ENCODE measurements at places on chromosomes 11 and 22.
A peak's percentile ranks its signal among the peaks of the same experiment; 100 is the strongest.

- no peak for DNase-seq
Measured at GRCh38 chr22:46511151-46512038, 26.0 kb downstream of the CELSR1 start.

- DNase-seq = no peak
Measured at GRCh38 chr22:41762980-41763779, 37.3 kb upstream of the CCDC134 start.

GRCh38 chr11:6862961-6863360, at the start of gene OR10A2:
Gene OR10A2, plus strand, starts transcription at chr11:6863057. Its CDS starts 6,698 bp downstream, at chr11:6869755.
- no peak for DNase-seq

GRCh38 chr11:86595451-86595850, 77.0 kb downstream of the ME3 start:
- no peak for DNase-seq

DNA sequence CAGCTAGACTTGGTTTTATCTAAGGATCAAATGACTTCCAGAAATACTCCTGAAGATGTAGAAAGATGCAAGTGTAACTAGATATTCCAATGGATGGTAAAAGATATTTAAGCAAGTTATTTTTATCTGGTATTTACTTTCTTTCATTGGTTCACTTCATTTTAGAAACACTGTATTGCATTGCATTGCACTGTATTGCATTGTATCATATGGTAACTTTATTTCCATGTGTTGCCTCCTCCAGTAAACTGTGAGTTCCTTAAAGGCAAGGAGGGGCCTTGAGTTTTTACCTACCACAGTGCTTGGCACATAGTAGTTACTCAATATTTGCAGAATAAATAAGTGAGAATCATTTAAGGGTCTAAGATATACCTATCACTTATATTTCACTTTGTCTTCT, 31.8 kb upstream of the FLI1 start:
- DNase-seq = no peak

DNA sequence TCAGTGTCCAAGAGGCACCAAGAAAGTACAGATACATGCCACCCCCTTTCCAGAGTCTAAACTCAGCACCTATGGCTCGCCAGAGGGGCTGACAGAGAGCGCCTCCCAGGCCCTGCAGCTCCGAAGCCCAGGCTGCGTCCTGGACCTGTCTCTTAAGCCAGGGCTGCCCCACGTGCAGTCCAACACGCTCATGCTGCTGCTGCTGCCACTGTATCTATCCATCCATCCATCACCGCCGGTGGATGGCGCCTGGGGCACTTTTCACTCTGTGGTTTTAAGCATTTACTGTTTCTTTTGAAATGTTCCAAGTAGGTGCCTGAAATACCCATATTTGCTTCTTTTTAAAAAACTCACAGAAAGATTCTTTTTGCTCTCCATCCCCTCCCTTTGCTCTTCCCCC, 41.8 kb downstream of the MACROD1 start:
- DNase-seq = no peak

- no peak for DNase-seq
Measured at GRCh38 chr11:70656252-70656651, 257.9 kb downstream of the CTTN start.

- no peak for DNase-seq
Measured at GRCh38 chr11:43367382-43368178, 8.9 kb downstream of the TTC17 start.

GRCh38 chr11:75969626-75970308, 154.8 kb downstream of the UVRAG start:
- DNase-seq = no peak

DNA sequence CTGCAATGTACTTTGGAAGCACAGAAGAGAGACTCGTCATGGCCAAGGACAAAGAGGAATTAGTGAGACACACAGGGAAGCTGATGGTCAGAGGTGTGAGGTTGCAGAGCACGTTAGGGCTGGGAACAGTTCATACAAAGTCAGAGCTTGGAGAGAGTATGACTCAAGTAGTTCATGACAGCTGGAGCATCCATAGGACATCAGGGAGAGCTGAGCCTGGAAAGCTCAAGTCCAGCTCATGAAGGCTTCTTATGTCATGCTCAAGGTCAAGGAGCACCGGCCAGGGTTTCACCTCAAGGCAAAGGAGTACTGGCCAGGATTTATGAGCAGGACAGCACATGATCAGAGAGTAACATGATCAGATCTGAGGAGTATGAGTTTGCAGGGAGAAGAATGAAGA, 64.6 kb upstream of the CHST1 start:
- DNase-seq = no peak

DNA sequence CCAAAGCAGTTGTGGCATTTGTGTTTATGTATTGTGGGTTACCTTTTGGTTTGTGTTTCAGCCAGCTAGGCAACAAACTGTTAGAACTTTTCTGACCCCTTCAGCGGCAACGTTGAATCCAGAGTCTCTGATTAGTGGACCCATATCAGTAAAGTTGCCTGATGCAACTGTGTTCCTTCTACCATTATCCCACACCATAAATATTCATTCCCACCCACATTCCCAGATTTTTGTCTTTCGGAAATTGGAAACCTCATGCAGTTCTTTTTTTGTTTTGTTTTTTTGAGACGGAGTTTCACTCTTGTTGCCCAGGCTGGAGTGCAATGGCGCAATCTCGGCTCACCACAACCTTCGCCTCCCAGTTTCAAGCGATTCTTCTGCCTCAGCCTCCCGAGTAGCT, 30.7 kb upstream of the RBX1 start:
- DNase-seq = no peak

- no peak for DNase-seq
Measured at GRCh38 chr11:15654451-15654850, 539.7 kb downstream of the INSC start.

- DNase-seq = no peak
Measured at GRCh38 chr11:24755260-24755839, 258.5 kb downstream of the LUZP2 start.

DNA sequence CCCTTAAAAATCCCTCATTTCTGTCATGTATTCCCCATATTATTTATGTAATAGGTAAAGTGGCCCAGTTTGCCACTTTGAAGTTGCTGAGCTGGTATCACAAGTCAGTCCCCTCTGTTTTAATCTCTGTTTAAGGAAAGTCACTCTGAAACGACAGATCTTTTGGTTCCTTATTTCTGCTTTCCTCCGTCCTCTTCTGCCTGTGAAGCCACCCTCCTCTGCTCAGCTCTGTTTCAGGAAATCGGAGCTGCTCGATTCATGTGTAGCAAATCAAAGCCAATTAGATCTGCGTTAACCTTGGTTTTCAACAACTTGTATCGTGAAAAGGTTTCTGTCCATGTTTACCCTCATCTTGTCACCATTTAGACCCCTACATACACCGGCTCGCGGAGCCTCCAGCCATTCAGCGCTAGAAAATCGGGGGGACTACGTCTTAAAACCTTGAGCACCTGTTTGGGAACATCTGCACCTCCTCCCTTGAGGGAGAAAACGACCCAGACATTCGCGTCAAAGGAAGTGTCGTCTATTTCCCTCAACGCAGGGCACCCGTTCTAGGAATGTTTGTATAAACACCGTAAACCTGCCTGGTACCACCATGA, 576 bp upstream of the SC5D start:
- DNase-seq = peak; percentile 48

DNA sequence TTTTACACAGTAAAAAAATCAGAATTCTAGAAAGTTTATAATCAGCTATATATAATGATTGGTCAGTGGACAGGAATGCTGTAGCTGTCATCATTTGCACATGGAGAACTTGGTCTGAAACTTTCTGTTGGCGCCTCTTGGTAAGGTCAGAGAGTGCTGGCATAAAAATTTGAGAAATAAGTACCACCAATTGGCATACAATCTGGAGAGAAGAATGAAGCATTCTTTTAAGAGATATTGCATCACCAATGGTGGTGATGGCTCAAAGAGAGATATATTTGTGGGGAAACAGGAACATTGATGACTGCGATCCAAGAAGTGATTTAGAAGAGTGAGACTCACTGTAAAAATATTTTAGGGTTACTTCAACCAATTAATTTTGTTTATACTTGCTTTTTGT, 19.8 kb upstream of the OOSP1 start:
- no peak for DNase-seq

All from globus pallidus (tissue), 1 donor.